Smooth muscle cell of trachea (primary cell): ENCODE measurements at places on chromosomes 5 and 9. TPM values are rescaled to one million over a fixed set of nuclear protein-coding genes. Genes with fewer than 3 reads are reported as not detected.

EQTN gene
- total RNA-seq, result not detected in 2 replicates

UBE2QL1 gene
- under 0.01 TPM in 1 of 2 replicates, not detected in the other for total RNA-seq

CD14 gene
- 0.44 and 0.50 TPM in 2 replicates for total RNA-seq

C1QTNF3 gene
- 0.99 and 1.5 TPM in 2 replicates for total RNA-seq

BTNL8 gene
- total RNA-seq, result not detected in 2 replicates

IL13 gene
- not detected in 2 replicates for total RNA-seq

MAP1B gene
- total RNA-seq, result 133 and 421 TPM in 2 replicates

CCL21 gene
- total RNA-seq, result not detected in 2 replicates

GDNF gene
- 0.29 and 1.2 TPM in 2 replicates for total RNA-seq

ZNF300 gene
- total RNA-seq, result 5.1 and 14.1 TPM in 2 replicates

IGFBPL1 gene
- not detected in 2 replicates for total RNA-seq

UGT3A2 gene
- total RNA-seq, result not detected in 2 replicates

SLC25A2 gene
- 0.50 and 1.0 TPM in 2 replicates for total RNA-seq

SPINK13 gene
- total RNA-seq, result not detected in 2 replicates
